ENCODE measurements at places on chromosomes 13 and 19.

DNA sequence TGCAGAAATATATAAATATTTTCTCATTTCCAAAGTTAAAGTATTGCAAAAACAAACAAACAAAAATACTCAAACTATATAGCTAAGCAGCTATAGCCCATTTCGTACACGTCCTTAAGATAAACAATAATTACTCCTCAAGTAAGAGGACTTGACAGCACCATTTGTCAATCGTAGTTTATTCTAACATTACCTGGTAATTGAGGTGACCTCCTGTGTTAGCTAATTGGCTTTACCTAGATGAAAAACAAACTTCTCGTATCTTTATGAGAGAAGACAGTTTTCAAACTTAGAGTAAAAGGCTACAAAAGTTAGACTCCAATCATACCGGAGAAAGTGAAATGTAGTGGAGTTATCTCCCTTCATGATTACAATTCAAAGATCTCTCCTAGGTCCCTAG, 1876.1 kb upstream of the PCDH20 start:
- DNase-seq: no peak

GRCh38 chr19:34256835-34257558, 2.6 kb downstream of the GARRE1 start:
- DNase-seq: no peak

DNA sequence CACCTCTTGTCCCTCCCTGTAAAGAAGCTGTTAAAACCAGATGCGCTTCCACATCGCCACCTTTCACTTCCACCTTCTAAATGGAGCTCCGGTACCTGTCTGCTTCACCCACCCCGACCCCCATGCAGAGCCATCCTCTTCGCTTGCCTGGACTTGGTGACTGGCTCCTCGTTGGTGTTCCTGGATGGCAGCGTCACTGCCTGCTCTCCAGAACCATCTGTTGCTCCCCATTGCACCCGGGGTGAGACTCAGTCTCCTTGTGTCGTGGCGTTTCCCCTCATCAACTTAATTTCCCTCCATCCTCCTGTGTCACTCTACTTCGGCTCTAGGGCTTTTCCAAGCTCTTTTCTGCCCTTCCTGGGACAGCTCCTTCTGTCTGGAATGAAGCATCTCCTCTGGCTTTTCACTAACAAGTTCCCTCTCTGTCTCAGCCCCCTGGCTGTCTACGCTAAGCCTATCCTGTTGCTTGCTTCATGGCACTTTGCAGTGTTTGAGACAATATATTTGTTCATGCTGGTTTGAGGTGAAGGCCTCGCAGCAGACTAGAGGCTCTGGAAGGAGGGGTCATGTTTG, 10.3 kb downstream of the CEBPG start:
- no peak for DNase-seq

GRCh38 chr13:78875792-78876580, 217.0 kb upstream of the OBI1 start:
- peak; percentile 11 for DNase-seq

DNA sequence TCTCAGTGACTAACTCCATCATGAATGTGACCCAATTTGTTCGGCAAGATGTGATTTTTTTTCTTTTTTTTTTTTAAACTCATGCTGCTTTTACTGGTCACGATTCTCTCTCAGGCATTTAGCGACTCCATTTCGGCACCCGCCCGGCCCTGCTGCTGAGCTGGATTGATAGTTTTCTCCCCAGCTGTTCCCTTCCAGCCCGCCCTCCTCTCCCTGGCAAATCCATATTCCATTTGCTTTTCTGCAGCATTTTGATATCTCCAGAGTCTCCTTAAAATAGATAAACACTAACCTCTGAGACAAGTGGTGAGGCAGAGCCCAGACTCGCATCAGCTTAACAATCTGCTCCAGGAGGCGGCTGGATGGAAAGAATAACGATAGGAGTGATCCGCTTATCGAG, 55.5 kb upstream of the KATNAL1 start:
- no peak for DNase-seq

DNA sequence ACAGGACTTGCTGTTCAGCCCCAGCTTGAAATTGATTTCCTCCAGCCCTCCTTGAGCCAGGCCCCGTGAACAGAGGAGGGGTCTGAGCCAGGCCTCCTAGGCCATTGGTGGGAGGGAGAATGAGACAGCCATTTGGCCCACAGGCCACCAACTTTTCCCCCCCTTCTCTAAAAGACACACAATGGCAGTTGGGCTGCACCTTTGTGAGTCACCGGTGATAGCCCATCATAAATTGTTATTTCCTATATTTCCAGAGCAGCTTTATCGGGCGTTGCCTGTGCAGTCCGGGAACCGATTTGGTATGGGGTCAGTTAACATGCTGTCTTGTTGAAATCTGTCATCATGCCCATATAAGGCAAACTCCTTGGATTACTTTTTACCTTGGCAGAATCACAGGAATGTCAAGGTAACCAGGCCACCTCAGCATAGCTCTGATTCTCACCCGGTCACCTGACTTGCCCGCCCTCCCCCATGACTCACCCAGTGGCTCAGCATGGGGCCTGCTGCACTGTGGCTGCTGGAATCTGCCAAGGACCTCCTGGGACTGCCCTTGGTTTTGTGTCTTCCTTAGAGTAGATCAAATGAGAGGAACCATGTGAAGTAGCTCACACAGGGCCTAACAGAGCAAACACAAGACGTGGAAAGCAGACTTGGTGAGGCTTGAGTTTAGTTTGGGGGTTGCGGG, 36.1 kb downstream of the ACTN4 start:
- DNase-seq: peak; percentile 99

GRCh38 chr19:18291590-18292461, 10.4 kb upstream of the JUND start:
- DNase-seq: peak; percentile 47

DNA sequence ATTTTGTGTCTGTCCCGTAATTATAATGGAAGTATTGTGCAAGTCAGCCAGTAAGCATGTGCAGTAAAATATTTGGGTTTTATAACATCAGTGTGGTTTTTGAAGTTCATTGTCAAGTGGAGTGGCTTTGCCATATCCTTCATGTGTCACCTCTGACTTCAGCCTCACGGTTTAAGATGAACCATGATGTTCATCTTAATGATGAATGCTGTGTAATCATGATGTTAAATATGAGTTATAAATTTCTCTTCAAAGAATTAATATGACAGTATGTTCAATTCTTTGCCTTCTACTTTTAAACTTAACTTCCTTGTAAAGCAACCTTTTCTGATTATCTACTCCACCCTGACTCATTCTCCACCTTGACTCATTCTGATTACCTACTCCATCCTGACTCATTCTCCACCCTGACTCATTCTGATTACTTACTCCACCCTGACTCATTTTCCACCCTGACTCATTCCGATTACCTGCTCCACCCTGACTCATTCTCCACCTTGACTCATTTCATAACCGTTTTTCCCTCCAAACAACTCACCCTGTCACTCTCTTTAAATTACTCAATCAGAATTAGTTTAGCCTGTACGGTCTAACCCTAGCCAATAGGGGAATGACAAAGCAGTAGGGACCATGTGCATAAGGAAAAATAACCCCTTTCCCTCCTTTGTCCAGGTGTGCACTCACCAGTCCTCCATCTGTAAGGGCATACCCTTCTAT, 50.3 kb upstream of the ANKRD10 start:
- peak; percentile 26 for DNase-seq

- no peak for DNase-seq
Measured at GRCh38 chr19:44726465-44726864, 22.0 kb upstream of the BCL3 start.

DNA sequence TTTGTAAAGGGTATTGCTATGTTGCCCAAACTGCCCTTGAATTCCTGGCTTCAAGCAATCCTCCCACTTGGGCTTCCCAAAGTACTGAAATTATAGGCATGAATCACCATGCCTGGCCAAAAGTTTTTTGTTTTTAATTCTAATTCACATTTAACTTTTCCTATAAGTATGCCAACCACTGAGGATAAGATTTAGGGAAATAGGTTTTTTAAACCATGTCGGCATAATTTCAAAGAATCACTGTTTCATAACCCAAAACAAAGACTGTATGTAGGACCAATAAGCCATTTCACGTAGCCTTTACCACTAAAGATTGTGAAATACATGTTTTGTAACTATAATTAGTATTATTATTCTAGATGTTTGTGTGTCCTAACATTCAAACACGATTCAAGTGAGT, 8.2 kb downstream of the ZDHHC20 start:
- DNase-seq: no peak

DNA sequence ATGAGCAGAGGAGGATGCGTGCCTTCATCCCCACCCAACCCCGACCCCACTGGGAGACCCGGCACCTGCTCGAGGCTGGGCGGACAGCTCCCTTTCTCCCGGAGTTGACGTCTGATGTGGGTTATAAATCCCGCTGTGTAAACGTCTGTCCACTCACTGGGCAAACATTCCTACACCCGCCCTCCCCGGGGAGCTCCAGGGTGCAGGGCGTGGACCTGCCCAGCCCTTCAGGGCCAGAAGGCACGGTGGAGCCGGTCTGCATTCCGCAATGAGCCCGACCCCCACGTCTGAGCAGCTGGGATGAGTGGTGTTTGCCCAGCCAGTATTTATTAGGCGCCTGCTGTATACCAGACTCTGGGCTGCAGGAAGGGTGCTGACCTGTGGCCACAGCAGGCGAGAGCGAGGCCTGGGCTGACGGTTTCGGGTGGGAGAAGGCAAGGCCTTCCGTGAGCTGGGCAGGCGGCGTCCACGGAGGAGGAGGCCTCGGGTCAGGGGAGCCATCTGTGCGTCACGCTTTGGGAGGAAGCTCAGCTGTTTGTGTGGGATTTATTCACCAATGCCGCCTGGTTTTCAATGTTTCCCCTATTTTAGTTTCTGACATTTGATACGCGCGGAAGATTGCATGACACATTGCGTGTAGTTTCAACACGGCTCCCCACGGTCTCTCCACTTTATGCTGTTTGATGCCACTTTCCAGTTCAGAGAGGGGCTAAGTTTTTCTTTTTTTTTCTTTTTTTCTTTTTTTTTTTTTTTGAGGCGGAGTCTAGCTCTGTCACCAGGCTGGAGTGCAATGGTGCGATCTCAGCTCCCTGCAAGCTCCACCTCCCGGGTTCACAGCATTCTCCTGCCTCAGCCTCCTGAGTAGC, 2.0 kb downstream of the MISP start:
- DNase-seq: peak; percentile 87

DNA sequence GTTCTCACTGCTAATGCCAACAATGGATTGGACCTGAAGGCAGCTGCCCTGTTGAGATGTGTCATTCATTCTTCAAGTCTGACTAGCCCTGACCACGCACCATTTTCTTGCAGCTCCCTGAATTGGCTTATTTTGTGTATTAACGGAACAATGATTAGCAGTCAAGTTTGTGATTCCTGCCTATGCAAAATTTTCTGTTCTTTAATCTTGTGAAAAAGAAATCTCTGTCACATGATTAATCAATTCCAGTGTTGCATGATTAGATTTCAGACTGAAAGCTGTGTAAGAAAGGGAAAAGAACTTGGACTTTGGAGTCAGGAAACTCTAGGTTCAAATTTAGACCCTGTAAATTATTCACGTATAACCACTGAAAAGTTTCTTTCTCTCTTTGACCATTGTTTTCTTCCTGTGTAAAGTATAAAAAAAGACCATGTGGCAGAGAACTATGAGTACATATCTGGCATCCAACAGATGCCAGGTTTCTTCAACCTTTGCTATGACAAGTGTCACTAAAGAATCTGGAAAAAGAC, 64.5 kb upstream of the SLC10A2 start:
- no peak for DNase-seq

DNA sequence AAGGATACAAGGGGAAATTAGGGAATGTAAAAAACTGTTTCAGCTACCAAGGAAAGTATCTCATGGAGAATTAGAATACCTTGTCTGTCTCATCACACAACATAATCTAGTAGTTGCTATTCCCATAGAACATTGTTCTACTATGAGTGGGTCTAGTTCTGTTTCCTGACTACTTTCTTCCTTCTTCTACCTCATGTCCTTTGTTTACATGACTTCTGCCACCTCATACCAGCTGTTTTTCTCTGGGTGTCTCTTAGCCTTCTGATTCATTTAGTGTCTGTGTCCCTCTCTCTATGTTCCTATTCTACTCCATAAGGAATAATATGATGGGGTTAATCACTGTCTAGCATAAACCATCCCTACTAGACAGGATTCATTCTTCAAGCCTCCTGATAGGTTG, 887.3 kb downstream of the DIAPH3 start:
- DNase-seq: no peak

GRCh38 chr13:29624997-29625396, 29.5 kb upstream of the SLC7A1 start:
- no peak for DNase-seq

DNA sequence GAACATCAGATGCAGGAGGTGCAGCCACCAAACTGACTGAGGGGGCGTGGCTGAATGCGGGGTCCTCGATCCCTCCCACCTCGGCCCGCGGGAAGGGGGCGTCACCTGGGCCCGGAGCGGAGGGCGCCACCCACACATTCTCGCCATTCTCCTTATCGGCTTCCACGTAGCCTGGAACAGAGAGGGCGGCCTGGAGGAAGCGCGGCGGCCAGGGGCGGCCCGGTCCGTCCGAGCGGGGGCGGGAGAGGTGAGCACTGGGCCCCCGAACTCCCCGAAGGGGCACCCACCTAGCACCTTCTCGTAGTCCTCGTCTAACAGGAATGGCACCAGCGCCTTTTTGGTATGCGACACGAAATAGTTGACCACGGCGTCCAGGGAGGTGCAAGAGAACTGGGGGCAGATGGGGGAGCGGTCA, 11.8 kb downstream of the STAP2 start:
- no peak for DNase-seq

DNA sequence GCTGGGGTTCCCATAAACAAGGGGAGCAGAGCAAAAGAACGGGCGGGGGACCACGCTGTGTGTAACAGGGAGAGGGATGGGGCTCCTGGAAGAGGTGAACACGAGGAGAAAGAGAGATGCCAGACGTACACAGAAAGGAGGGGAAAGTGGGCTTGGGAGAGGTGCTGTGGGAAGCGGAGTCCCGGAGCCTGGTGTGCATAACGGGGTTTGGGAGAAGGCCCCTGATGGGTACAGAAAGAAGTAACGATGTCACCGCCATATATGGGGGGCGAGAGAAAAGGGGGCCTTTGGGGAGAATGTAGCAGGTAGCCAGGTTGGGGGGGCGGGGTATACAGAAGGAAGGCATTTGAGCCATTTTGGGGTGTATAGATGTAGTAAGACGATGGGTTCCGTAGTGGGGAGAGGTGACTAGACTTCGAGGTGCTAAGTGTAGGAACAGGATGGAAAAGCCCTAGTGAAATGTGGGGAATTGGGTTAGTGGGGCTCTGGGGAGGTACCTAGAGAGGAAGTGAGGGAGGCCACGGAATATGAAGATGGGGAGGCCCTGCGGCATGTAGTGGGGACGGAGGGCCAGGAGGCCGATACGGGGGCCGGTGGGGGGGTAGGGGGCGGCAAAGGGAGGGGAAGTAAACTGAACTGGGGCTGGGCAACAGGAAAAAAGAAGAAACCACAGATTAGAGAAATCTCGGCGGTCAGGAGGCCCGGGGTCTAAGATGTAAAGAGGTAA, 787 bp downstream of the ZNF580 start:
- DNase-seq: no peak

- DNase-seq: no peak
Measured at GRCh38 chr13:47463726-47464125, 537.3 kb downstream of the SUCLA2 start.

GRCh38 chr13:23946900-23947299, 49.6 kb upstream of the C1QTNF9B start:
- DNase-seq: no peak

GRCh38 chr13:112326821-112327370, 49.3 kb upstream of the SPACA7 start:
- no peak for DNase-seq
